Esophagus squamous epithelium (tissue), 5 donors: ENCODE measurements at places on chromosomes 2 and 18.
A peak's percentile ranks its signal among the peaks of the same experiment; 100 is the strongest.

GRCh38 chr2:240376739-240377138 is 58.7 kb upstream of the GPC1 start:
- no peak overlapping the region for H3K4me3 ChIP-seq
- no peaks in the 10 kb centered on the region for H3K36me3 ChIP-seq
- H3K4me1 ChIP-seq: peaks cover 13% of the 10 kb centered on the region
- H3K27ac ChIP-seq: no peak overlapping the region
- H3K27me3 ChIP-seq: peaks cover 8% of the 10 kb centered on the region

GRCh38 chr18:31219395-31219794 is 56.7 kb upstream of the DSC1 start:
- H3K4me1 ChIP-seq: no peaks in the 10 kb centered on the region
- H3K36me3 ChIP-seq: no peaks in the 10 kb centered on the region
- H3K4me3 ChIP-seq: no peak overlapping the region
- H3K27ac ChIP-seq: no peak overlapping the region
- DNase-seq: no peak

- no peaks in the 10 kb centered on the region for H3K36me3 ChIP-seq
- H3K27me3 ChIP-seq: no peaks in the 10 kb centered on the region
- H3K4me3 ChIP-seq: no peak overlapping the region
These were observed 7.2 kb downstream of the ARHGAP25 start for GRCh38 chr2:68741805-68742306.

GRCh38 chr2:9738535-9739496 is 104.5 kb upstream of the TAF1B start:
- DNase-seq: no peak
- H3K36me3 ChIP-seq: no peaks in the 10 kb centered on the region
- H3K27ac ChIP-seq: peak overlapping the region; percentile 34
- H3K4me1 ChIP-seq: peaks cover 18% of the 10 kb centered on the region

DNA sequence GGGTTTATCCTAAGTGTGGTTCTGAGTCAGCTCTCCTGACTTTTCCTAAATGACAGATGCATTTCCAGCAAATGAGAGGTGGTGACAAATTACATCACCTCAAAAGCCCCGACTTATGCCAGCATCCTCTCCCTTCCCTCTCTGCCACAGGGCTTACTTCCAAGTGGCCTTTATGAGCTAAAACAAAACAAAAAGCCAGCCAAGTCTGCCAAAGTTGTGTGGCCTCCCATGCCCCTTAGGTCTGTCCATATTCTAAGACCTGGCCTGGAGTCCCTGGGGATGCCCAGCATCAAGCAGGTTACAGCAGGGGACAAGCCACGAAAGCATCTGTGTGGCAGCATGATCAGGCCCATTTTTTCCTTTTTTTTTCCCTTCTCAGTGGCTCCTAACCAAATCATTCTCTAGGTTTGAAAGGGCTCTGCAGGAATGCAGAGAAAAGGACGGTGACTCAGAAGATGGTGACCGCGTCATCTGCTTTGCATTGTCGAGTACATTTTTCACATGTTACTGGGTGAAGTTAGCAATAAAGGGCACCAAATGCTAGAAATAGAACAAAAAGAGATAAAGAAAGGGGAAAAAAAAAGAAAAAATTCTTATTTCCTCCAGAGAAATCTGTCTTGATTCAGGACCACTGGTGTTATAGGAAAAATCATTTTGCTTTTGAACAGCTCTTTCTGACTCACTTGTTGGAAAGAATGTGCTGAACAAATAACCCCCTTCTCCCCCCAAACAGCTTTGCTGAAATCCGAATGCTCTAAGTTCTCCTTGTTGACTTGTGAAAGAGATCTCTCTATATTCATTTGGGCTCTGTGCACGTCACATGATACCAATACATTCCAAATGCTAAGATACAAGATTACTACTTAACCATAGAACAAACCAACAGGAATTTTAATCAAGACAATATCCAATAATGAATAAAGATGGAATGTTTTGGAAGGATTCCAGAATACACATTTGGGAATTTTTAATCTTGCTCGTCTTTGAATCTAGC is 178.7 kb downstream of the EN1 start:
- no peaks in the 10 kb centered on the region for H3K4me1 ChIP-seq
- H3K27ac ChIP-seq: no peak overlapping the region
- no peak for DNase-seq
- H3K27me3 ChIP-seq: no peaks in the 10 kb centered on the region
- no peak overlapping the region for H3K4me3 ChIP-seq

GRCh38 chr18:48804856-48805610 is 145.7 kb downstream of the SMAD7 start:
- DNase-seq: no peak
- no peak overlapping the region for H3K27ac ChIP-seq
- H3K36me3 ChIP-seq: no peaks in the 10 kb centered on the region
- no peak overlapping the region for H3K4me3 ChIP-seq
- peaks cover 28% of the 10 kb centered on the region for H3K4me1 ChIP-seq
